AG08395 (cell line): ENCODE measurements at places on chromosomes 2 and 18.

- DNase-seq = no peak
Observed at GRCh38 chr2:172680436-172681068, 55.1 kb upstream of the RAPGEF4 start.

- DNase-seq = no peak
Observed at GRCh38 chr18:4454537-4455112, 482 bp downstream of the DLGAP1 start.

- DNase-seq = no peak
Observed at GRCh38 chr2:48635786-48636185, 18.1 kb downstream of the GTF2A1L start.

DNA sequence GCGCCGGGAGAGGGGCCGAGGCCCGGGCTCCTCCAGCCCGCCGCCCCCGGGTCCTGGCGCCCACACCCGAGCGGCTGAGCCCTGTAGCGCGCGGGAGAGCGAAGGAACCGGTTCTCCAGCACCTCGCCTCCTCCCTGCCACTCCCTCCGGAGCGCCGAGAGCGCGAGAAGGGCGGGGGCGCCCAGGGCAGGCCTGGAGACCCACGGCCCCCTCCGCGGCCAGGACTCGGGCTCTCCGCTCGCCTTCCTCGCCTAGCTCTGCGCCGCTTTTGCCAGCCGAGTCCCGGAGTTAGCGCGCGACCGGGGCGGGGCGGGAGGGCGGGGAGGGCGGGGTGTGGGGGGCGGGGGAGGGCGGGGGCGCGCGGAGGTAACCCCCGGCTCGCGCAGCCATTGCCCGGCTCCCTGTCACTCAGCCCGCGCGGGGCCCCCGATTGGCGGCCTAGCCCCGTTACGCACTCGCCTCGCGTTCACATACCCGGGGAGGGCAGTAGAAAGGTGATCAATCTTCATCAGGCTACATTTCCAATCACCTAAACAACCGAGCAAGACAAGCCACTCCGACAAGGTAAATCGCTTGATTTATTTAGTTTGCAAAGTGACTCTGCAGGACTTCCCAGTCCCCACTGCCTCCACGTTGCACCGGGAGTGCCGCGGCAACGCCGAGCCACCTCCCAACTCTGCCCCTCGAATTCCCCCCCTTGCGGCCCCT lies at the start of gene OTX1:
TSS of gene OTX1 (plus strand) at position 497 of the 708 bp plus-strand sequence. CDS start 2,161 bp downstream, outside the sequence.
- DNase-seq = peak; percentile 77

GRCh38 chr2:74957886-74958273 lies 563 bp upstream of the POLE4 start:
- no peak for DNase-seq

- DNase-seq = peak; percentile 83
Observed at GRCh38 chr2:121071034-121071504, 213.9 kb downstream of the TFCP2L1 start.

DNA sequence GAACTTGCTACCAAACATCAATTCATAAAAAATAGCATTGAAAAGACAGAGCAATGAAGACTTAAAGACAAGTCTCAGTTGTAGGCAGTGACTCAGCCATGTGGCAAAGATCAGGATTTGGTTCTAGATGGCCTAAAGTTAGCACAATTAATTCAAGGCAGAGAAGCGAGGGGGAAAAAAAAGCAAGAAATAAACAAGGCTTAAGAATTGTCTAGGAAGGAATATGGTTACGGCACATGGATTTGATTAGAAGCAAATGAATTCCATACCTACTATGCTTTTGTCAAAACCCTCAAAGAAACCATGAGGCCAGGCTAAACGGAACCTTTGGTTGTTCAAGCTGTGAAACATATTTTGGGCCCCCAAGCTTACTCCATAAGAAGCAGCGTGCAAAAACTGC lies 362.2 kb upstream of the KCNH7 start:
- DNase-seq = peak; percentile 5

DNA sequence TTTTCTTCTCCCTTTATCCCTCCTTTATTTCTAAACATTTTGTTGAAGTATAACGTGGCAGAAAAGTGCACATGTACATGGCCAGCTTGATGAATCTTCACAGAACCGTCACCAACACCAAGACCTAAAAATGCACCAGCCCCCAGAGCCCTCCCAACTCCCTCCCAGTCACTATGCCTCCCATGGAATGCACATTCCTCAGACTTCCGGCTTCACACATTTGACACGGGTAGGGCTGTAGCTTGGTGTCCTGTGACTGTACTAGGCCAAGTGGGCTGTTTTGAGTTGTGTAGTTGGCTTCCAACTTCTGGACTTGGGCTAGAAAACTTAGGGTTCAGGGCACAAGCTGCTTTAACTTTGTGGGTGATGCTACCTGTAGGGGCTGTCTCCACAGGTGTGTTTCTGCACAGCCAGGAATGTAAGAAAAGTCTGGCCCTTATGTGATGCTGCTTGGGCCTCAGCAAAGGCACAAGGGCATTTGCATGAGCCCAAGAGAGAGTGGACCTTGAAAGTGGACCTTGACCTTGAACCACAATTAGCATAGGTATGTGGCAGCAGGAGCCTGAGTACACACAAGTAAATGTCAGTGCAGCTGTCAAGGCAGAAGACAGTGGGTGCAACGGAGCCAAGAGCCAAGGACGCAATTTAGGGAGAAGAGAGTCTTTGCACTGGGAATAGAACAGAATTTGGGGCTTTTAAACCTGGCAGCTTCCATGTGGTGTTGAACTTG lies 78.4 kb downstream of the SEPTIN10 start:
- no peak for DNase-seq

DNA sequence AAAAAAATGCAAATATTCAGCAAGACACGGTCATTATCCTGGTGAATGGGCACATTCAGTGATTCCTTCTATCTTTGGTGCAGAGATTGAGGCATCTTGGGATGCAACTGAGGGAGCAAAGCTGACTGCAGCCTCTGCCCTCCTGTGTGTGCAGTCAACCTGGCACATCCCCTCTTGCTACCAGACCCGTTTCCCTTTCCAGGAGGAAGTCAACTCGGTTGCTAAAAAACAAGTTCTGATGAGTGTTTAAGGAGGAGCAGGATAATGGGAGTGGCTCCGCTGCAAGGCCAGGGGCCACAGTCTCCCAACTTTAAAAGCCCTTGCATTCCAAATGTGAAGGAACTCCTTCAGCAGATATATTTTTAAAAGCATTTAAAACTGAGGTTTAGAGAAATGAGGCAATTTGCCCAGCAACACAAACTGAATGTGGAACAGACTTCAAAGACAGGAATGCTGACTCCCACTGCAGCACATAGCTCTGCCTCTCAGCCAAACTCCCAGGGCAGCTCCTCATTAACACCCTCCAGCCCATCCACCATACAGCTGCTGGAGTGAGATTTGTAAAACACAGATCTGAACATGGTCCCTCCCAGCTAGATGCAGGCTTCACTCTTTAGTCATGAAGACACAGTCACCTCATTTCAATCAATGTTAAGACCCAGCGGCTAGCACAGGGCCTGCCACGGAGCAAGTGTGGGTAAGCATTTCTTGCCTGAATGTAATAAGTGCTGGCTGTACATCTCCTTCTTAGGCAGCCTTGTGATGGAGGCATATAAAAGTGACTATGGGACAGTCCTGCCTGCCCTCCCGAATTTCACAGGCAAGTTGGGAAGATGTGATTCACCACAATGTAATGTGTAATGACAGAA lies 54.3 kb downstream of the VSNL1 start:
- peak; percentile 35 for DNase-seq

DNA sequence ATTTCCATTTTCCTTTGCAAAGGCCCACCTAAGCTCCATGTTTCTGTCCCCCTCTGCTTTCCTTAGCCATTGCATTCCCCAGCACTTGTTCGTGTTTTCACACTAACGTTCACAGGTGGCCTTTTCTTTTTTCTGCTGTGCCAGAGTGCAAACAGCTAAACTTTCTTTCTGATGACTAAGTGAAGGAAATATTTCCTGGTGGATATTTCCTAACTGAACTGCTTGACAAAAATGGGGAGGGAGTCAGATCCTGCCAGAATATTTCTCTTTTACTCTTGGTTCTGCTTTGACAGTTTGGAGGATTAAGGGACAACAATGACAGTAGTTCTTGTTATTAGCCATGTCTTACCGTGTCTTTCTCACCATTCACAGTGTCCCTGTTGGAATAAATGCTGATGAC lies 344.0 kb downstream of the ARHGAP15 start:
- DNase-seq = peak; percentile 67

DNA sequence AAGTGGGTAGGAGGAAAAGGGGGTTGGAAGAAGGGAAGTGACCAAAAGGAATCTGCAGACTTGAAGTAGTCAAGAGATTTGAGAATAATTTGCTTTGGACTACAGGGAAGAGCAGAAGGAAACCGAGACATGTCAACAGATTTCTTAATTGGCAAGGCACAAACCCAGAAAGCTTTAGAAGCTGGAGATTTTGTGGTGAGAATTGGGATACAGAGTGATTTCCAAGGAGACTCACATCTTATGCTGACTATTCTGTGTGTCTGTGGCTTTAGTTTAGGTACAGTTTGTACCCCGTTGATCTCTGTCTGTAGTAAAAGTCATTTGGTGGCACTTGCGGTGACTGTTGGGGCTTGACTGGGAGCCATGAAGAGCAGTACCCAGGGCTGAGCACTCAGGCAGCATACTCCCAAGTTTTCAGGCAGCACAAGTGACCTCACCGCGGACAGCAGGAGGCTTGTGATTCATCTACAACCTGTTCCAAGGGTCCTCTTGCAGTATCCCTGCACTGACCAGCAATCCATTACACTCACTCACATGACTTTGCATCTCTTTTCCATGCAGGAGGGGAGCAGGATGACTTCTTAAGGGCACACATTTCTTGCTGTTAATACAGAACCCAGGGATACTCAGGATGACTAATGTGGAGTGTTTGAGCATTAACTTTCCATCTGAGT lies 97.1 kb upstream of the TNP1 start:
- DNase-seq = no peak

GRCh38 chr2:8367833-8368232 lies 314.0 kb upstream of the ID2 start:
- DNase-seq = no peak

DNA sequence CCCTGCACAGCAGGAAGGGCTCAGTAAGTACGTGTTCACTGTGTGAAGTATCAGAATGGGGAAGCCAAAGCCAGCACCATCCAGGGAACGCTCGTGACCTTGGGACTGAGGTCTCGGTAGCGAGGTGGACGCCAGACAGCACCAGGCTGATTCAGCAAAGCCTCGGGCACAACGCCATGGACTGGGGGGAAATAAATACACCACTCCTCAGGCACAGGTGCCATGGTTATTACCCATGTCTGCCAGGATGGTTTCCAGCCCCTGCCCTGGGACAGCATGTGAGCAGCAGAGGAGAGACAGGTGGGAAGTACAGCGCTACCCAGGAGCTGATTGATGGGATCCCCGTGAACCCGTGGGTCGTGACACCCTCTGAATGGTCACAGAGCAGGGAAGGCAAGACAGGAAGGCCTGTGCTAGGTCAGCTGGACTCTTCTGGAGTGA lies 53.0 kb downstream of the REEP1 start:
- no peak for DNase-seq

GRCh38 chr2:237390235-237390634 lies 23.7 kb downstream of the COL6A3 start:
- no peak for DNase-seq

- DNase-seq = no peak
Observed at GRCh38 chr18:44682871-44683221, 2.2 kb downstream of the SETBP1 start.

GRCh38 chr2:233426619-233427342 lies 72.5 kb downstream of the DGKD start:
- no peak for DNase-seq

- no peak for DNase-seq
Observed at GRCh38 chr18:67145586-67146292, 370.8 kb downstream of the DSEL start.

DNA sequence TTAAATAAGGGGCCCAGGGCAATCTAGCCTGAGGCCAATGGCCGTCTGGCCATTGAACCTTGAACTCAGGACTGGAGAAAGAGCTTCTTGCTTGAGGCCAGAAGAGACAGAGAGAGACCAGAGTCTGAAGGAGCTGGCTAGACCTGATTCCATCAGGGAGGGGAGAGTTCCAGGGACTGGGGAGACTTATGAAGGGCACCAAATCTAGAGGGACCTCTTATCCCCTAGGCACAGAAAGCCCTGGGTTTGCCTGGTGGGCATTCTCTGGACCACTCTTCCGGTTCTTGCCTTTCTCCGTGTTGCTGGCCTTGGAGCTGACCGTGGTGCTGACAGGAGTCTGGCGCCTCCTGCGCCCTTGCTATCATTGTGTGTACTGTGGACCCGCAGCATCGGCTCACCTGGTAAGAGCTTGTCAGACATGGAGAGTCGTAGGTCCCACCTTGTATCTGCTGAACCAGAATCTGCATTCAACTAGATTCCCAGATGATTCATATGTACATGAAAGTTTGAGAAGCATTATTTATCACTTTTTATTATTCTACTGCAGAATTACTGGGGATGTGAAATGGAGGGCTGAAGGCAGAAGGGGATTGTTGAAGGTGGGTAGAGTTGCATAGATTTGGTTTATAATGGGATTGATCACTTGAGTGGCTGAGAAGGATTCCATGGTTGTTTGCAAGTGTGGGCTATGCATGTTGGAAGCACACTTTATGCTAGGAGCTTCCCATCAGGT lies 4.3 kb upstream of the TRPM8 start:
- DNase-seq = peak; percentile 42

GRCh38 chr2:109497911-109498870 lies 115.6 kb downstream of the SEPTIN10 start:
- DNase-seq = peak; percentile 48

- no peak for DNase-seq
Observed at GRCh38 chr2:148814143-148814859, 60.7 kb upstream of the KIF5C start.

- peak; percentile 11 for DNase-seq
Observed at GRCh38 chr18:11121443-11121849, 27.9 kb downstream of the PIEZO2 start.

DNA sequence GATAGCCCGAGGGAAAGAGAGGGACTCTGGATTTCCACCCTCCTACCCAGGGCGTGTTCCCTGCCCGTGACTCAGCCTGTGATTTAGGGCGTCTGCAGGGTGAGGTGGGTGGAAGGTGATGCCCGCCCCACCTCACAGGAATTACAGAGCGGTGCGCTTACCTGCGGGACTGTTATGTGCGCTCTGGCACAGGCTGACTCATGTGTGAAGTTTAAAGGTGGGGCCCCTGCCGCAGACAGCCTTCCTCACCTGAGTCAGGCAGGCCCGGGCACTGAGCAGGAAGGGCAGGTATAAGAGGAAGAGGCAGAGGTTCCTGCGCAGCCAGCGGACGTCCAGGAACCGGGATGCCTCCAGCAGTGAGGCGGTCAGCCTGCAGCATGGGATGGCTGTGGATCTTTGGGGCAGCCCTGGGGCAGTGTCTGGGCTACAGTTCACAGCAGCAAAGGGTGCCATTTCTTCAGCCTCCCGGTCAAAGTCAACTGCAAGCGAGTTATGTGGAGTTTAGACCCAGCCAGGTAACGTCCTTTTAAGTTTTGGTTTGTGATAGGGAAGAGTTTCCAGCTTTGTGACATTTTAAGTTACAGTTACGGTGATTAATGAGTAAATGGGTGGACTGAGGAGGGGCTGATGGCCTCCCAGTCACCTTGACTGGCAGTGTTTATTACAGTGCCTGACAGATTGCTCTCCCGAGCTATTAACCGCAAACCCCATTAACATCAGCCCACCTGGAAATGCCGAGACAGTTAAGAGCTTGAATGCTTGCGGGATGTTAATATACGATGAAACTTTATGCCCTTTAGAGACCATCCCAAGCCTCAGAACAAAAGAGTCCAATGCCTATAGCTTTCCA lies 141.6 kb upstream of the TTC39C start:
- no peak for DNase-seq
